Renal cortical epithelial cell (primary cell): ENCODE measurements at places on chromosomes 12 and 14. TPM values are rescaled to one million over a fixed set of nuclear protein-coding genes. Genes with fewer than 3 reads are reported as not detected.

DNA sequence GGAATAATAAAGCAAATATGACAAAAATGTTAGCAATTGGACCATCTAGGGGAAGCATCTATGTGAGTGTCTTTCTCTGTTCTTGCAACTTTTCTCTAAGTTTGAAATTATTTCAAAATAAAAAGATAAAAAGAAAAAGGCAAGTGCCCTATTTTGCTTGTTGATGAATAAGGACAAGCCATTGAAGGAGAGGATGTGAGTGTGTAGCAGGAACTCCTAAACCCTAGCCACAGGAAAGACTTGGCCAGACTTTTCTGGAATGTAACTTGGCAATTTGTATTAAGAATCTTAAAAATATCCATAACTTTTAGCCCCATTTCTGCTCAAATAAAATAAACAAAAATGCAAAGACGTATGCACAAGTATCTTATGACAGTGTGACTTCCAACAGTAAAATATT is 279.4 kb downstream of the CACNA1C start:
- no peak for DNase-seq

Gene C3AR1
- 0.17 and 0.30 TPM in 2 replicates for total RNA-seq

Gene HCAR2
- total RNA-seq: under 0.01 TPM in 1 of 2 replicates, not detected in the other

Gene KRT83
- total RNA-seq: not detected in 2 replicates

Gene TAMALIN
- total RNA-seq: 2.2 and 3.0 TPM in 2 replicates

DNA sequence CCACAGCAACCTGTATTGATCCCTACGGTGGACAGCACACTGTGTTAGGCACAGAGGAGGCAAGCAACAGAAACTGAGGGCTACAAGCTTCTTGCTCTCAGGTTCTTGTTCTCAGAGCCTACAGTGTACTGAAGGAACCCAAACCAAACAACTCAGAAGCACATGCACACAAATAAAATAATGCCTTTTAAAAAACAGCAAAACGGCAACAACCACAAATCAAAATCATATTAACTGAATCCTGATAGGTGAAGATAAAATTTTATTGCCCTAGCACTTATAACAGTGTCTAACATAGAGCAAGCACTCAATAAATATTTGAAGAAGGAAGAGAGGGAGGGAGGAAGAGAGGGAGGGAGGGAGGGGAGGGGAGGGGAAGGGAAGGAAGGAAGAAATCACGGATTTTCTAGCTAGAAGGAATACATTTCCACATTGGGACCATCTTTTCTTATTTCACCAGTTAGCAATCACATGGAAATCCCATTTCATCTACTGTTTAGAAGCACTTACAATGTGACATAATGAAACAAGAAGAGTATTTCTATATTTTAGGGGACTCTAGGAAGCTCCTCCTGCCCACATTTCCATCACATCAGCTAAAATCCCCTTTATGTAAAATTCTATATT is 27.2 kb downstream of the DMAC2L start:
- no peak for DNase-seq

- no peak for DNase-seq
Measured at GRCh38 chr14:76100236-76100635, 51.5 kb upstream of the GPATCH2L start.

Gene CPNE6
- not detected in 2 replicates for total RNA-seq

Gene PPP1R1A
- 4.0 and 28.2 TPM in 2 replicates for total RNA-seq

- DNase-seq: no peak
Measured at GRCh38 chr12:12503384-12504078, 59.1 kb downstream of the DUSP16 start.

Gene PPFIA2
- total RNA-seq: 0.87 and 6.2 TPM in 2 replicates

GRCh38 chr14:102194856-102195255 is 55.2 kb downstream of the WDR20 start:
- no peak for DNase-seq
